ENCODE measurements at places on chromosomes 4 and X. TPM values are rescaled to one million over a fixed set of nuclear protein-coding genes. Genes with fewer than 3 reads are reported as not detected.

UCP1 gene
- 1.3 TPM for total RNA-seq

- no peaks in the 10 kb centered on the region for H3K27me3 ChIP-seq
- no peak overlapping the region for H3K27ac ChIP-seq
- H3K4me3 ChIP-seq = no peak overlapping the region
- no peaks in the 10 kb centered on the region for H3K4me1 ChIP-seq
- no peaks in the 10 kb centered on the region for H3K36me3 ChIP-seq
Observed at GRCh38 chr4:4206204-4206603, 20.5 kb downstream of the OTOP1 start.

DNA sequence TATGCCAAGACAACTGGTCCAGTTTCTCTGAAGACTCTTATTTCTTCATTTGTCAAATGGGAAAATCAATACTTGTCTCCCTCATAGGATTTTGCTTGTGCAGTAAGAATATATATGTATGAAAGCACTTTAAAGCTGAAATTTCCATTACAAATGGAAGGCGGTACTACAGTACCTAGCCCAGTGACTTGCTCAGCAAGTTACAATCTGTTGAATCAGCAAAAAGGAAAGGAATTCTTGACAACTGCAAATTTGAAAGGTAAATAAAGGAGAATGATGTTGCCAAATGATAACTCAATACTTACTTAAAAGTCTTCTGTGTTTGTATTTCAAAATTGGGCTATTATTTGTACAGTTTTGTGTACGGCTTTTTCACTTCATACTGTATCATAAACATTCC is 71.1 kb downstream of the PKD2 start:
- no peaks in the 10 kb centered on the region for H3K4me1 ChIP-seq
- H3K36me3 ChIP-seq = no peaks in the 10 kb centered on the region
- no peaks in the 10 kb centered on the region for H3K27me3 ChIP-seq
- H3K4me3 ChIP-seq = no peak overlapping the region
- H3K27ac ChIP-seq = peak overlapping the region; percentile 76

DNA sequence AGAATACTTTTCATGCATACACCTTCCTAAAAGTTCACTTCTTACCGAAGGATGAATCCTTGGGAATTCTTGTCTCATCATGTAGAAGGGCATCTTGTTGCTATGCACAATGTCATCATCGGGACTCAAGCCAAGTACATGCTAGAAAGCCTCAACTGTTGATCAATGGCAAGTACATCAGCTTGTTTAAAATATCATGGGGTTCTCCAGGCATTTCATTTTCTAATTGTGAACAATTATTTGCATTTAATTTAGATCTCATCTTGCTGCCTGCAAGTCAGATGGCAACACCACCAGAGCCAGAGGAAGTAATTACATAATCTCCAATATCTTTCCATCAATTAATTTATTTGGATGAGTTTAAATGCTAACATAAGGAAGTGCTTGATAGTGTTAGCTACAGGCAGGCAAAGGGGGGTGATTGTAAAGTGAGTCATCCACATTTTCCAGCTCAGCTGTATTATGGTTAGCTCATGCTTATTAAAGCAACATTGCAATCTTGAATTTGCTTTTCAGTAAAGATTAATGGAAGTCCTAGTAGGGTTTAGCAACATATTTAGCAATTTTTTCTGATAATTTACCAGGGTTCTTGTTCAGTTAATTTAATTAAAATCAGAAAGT is 356.5 kb downstream of the CBLL2 start:
- no peaks in the 10 kb centered on the region for H3K4me1 ChIP-seq
- H3K27ac ChIP-seq = no peak overlapping the region
- DNase-seq = no peak
- H3K36me3 ChIP-seq = no peaks in the 10 kb centered on the region
- H3K27me3 ChIP-seq = no peaks in the 10 kb centered on the region
- H3K4me3 ChIP-seq = no peak overlapping the region

SLC25A14 gene
- total RNA-seq = 16.1 TPM

DNA sequence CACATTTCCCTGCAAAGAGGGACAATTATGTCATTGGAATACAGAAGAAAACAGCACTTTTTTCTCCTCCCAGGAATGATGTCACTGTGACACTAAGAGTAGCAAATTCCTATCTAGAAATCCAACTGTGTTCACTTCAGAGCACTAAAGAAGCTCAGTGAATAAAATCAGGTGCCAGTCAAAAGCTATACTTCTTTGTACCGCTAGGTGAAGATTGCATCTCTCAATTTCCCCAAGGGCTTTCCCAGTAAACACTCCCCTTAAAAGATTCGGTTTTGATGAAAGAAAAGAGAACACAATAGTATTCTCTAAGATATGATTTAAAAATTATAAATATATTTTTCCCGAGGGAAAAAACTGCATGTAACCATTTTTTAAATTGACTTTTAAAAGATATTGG is 104.7 kb upstream of the MID1 start:
- no peak overlapping the region for H3K27ac ChIP-seq
- H3K4me1 ChIP-seq = no peaks in the 10 kb centered on the region
- no peak for DNase-seq
- H3K36me3 ChIP-seq = no peaks in the 10 kb centered on the region

GRCh38 chrX:288561-288991 is 7.4 kb downstream of the PLCXD1 start:
- H3K4me3 ChIP-seq = no peak overlapping the region
- peak; percentile 43 for DNase-seq
- no peak overlapping the region for H3K27ac ChIP-seq
- H3K36me3 ChIP-seq = no peaks in the 10 kb centered on the region
- no peaks in the 10 kb centered on the region for H3K27me3 ChIP-seq
- H3K4me1 ChIP-seq = no peaks in the 10 kb centered on the region

MAGEA2 gene
- total RNA-seq = not detected

DNA sequence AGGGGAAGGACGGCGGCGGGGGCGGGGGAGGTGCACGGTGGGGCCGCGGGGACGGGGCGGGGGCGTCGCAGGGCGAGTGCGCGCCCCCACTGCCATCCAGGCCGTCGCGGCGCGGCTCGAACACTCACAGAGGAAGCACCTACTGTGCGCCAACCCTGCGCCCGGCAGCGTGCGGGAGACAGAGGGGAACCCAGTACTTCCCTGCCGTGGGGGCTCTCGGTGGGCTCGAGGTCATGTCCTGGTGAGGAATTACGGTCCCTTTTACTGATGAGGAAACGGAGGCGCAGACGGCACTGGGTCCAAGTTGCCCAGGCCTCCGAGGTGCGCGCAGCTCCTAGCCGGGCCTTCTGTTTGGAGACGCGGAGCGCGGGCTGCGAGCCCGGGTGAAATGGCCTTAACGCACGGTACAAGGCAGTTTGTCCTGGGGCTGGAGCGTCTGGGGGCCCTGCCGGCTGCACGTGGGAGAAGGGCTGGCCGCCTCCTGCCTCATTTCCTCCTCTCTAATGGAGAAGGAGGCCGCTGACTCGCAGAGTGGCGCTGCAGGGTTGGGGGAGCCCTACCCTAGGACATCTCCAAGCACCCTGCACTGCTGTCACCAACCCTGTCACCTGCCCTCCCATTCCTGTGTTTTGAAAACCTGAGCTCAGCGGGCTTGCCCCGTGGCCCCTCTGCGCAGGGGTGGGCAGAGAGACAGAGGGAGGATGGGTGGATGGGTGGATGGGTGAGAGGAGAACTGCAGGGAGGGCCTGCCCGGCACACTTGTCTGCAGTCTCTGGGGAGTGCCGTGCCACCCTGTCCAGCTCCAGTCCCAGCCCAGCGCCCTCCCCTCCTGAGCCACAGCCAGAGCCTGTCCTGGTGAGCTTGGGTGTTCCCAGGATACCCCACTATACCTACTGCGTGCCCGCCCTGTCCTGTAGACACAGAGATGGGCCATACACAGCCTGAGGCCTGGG is 106.0 kb downstream of the ADRA2C start:
- no peak for DNase-seq
- H3K27ac ChIP-seq = no peak overlapping the region
- H3K27me3 ChIP-seq = no peaks in the 10 kb centered on the region
- H3K4me3 ChIP-seq = peak overlapping the region; percentile 31
- H3K36me3 ChIP-seq = no peaks in the 10 kb centered on the region

VCX gene
- total RNA-seq = not detected

HDX gene
- total RNA-seq = 6.4 TPM

DNA sequence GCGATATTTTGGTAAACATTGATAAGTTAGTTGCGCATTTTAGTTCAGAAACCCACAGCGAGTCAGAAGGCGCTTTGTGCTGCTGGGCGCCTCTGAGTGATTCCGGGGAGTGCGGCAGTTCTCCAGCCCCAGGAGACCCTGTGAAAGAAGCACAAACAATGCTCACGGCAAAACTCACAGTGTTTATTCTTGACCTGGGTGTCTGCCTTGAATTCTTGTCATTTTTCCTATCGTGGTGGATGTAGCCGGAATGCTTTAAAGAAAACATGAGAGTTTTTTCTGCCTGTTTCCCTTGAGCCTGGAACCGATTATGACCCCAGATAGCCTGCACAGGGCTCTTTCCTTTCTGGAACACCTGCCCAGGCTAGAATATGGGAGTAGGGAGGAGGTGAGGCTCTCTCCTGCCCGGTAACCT is 6.7 kb downstream of the TBL1X start:
- H3K27ac ChIP-seq = no peak overlapping the region
- no peak for DNase-seq
- no peaks in the 10 kb centered on the region for H3K27me3 ChIP-seq
- H3K36me3 ChIP-seq = no peaks in the 10 kb centered on the region

DNA sequence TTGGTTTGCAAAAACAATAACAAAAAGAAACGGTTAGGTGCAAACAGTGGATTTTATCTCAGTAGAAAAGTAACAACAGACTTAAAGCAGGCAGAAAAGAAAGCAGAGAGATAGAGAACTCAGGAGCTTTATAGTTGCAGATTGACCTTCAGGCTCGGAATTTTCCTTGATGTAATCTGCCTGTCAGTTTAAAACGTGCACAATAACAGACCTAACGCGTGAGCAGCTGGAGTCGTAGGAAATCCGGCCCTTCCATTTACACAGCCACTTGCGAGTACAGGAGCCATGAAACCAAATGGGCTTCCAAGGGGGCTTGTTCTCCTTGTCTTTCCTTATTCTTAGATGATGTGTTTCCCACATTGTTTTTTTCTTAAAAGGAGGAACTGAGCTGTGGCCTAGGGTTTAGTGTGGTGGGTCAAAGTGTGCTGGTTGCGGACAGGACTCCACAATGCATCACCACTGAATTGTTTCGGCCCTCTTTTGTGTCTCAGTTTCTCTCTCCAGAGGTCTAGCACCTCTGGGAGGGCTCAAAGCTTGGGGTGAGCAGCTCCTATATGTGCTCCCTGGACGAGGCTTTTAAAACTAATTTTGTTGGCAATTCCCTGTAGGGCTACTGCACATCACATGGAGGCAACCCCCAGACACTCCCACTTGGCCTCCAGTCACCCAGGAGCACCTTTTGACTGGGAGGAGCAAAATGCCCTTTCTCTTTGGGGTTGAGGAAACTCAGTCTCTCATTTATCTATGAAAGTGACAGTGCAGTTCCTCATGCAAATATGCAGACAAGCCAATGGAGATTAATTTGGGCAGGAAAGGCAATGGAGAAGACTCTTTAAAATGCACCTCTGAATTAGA is 13.9 kb upstream of the MPP1 start:
- H3K27ac ChIP-seq = no peak overlapping the region
- H3K27me3 ChIP-seq = no peaks in the 10 kb centered on the region
- no peaks in the 10 kb centered on the region for H3K4me1 ChIP-seq
- DNase-seq = no peak
- H3K36me3 ChIP-seq = no peaks in the 10 kb centered on the region

GRCh38 chr4:173252024-173252935 is 81.9 kb downstream of the HMGB2 start:
- H3K27ac ChIP-seq = no peak overlapping the region
- no peaks in the 10 kb centered on the region for H3K4me1 ChIP-seq
- H3K27me3 ChIP-seq = no peaks in the 10 kb centered on the region

- no peak overlapping the region for H3K4me3 ChIP-seq
- H3K27me3 ChIP-seq = no peaks in the 10 kb centered on the region
- H3K36me3 ChIP-seq = no peaks in the 10 kb centered on the region
Observed at GRCh38 chr4:985123-985830, 1.6 kb upstream of the IDUA start.

GRCh38 chrX:50941638-50942037 is 31.1 kb downstream of the BMP15 start:
- H3K4me1 ChIP-seq = no peaks in the 10 kb centered on the region
- H3K36me3 ChIP-seq = no peaks in the 10 kb centered on the region
- no peak overlapping the region for H3K27ac ChIP-seq

DNA sequence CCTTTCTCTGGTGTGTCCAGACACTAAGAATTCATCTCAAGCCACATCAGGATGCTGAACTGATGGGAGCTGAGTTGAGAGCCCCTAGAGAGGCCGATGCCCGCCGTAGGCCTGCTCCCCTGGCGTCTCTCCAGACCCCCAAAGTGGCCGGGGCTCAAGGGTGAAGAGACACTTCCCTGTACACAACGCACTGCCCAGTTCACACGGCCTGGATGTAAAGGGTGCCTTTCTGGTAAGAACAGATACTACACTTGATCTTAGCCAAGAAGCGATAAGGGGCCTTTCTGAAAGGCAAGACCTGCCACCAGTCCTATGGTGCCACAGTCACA is 5.1 kb upstream of the TREX2 start:
- H3K4me1 ChIP-seq = no peaks in the 10 kb centered on the region
- no peak for DNase-seq
- no peak overlapping the region for H3K27ac ChIP-seq
- H3K27me3 ChIP-seq = peaks cover 24% of the 10 kb centered on the region
- no peaks in the 10 kb centered on the region for H3K36me3 ChIP-seq
- no peak overlapping the region for H3K4me3 ChIP-seq

DNA sequence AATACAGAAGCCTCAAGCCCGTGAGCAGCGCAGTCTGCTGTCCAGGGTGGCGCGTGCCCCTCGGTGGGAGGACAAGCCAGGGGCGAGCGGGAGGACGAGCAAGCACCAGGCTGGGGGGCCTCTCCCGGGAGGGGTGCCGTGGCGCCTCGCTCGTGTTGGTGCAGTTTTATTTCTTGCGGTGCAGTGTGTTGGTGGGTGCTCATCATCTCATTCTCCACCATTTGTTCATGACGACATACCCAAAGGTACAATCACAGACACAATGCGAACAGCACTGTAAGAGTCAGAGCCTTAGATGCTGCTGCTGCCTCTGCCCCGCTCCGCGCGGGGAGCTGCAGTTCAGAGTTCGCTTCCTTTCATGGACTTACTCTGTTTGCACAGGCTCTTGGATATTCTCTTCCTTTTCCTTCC is 30.3 kb downstream of the RGS12 start:
- no peaks in the 10 kb centered on the region for H3K27me3 ChIP-seq
- peak; percentile 25 for DNase-seq
- no peaks in the 10 kb centered on the region for H3K4me1 ChIP-seq
- H3K36me3 ChIP-seq = no peaks in the 10 kb centered on the region
- H3K27ac ChIP-seq = no peak overlapping the region

GRCh38 chr4:13515268-13515667 is 29.0 kb downstream of the NKX3-2 start:
- H3K27ac ChIP-seq = no peak overlapping the region
- no peak overlapping the region for H3K4me3 ChIP-seq

MAGEB16 gene
- total RNA-seq = not detected

MAGT1 gene
- 55.9 TPM for total RNA-seq

Measured in breast epithelium (tissue), 4 donors.